Left cardiac atrium (tissue), 4 donors: ENCODE measurements at places on chromosomes 5 and 9. TPM values are rescaled to one million over a fixed set of nuclear protein-coding genes. Genes with fewer than 3 reads are reported as not detected.

Gene ADRA1B
- total RNA-seq, result 2.9 TPM

- no peak for DNase-seq
These were observed 511.2 kb downstream of the SEMA5A start for GRCh38 chr5:9034649-9035048.

DNA sequence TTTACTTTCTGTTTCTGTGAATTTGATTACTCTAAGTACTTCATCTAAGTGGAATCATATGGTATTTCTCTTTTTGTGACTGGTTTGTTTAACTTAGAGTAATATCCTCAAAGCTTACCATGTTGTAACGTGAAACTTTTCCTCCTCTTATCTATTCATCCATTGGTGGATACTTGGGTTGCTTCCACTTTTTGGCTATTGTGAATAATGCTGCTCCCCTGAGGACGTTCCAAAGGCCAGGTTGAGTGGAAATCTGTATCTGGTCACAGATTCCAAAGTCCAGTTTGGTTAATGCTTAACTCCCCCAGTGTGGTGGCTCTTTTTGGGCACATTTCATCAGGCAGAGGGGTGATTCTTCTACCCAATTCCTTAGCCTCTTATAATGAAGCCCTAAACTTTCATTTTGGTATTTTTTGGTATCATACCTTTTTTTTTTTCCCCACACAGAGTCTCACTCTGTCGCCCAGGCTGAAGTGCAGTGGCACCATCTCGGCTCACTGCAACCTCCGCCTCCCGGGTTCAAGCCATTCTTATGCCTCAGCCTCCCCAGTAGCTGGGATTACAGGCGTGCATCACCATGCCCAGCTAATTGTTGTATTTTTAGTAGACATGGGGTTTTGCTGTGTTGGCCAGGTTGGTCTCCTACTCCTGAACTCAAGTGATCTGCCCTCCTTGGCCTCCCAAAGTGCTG lies 65.4 kb downstream of the CMYA5 start:
- DNase-seq, result no peak

DNA sequence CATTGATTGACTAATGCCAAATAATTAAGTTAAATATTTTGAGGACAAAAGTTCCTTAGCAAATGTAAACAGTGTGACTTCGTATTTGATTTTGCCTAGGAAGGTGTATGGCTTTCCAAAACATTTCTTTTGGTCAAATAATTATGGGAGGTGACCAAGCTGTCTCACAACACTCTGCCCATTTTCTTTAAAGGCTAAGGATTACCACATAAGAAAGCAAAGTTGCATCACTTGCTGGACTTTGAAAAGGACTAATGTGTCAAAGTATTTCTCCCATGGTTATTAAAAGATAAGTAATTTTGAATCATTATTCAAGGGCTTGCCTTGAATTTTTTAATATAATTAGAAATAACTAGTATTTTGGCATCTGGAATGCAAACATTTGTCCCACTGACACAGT lies 74.7 kb downstream of the HAPLN1 start:
- no peak for DNase-seq

DNA sequence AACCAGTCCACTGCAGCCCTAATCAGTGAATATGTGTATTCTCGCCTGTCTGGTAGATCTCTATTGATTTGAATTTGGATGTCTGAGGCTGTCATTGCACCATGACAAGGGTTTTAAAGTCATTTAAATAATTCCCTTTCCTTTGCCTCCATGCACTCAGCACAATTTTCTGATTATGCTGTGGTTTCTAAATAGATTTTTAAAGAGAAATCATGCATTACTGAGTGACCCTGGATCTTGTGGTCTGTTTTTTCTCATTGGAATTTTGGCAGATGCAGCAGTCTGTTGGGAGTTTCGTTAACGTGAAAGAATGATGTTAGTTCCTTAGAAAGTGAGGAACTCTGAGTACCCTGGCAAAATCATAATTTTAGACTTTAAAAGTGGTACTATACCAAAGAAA lies 396.0 kb downstream of the LRRC70 start:
- no peak for DNase-seq

Gene PIK3R1
- 61.8 TPM for total RNA-seq

DNA sequence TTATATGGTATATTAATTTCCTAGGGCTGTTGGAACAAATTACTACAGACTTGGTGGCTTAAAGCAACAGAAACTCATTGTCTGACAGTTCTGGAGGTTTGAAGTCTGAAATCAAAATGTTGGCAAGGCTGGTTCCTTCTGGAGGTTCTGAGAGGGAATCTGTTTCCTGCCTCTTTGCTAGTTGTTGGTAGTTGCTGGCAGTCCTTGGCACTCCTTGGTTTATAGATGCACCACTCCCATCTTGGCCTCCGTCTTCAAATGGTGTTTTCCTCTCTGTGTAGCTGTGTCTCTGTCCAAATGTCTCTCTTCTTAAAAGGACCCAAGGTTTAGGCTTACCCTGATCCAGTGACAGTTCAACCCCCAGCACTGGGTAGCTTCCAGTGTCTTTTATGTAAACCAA lies 17.5 kb downstream of the MELK start:
- DNase-seq, result no peak

GRCh38 chr5:88398316-88398715 lies 129.7 kb upstream of the TMEM161B start:
- DNase-seq, result no peak

DNA sequence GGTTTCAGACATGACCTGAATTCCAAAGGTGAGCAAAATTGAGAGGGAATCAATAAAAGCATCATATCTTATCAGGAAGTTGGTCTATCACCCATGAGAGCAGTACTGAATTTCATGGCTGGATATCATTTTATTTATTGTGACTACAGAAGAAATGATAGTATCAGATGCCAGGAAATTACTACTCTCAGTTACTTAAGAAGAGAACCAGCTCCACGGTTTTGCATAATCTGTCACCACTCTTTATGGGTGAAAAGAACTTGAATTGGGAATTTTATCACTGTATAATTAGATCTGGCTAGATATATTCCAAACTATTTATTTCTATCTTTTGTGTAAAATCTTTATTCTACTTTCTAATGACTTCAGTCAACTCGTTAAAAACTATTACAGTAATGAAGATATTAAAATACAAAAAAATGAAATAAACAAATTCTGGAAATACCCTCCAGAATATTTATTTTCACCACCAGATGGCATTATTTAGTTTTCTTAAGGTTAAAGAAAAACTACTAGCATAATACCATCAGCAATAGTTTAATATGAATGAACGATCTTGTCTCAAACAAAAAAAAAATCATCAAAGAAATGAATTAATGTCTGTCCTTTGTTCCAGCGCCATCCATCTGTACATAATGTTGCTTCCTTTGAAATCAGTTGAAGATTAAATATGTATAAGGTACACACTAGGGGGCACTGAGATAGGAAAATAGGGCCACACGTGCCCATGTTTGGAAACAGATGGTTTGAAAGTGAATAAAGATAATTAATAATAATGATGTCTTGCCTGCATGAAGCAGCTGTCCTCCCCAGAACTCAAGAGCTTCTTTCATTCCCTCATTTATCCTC lies 84.7 kb upstream of the SLCO6A1 start:
- DNase-seq, result no peak

Gene KCNN2
- total RNA-seq, result 16.8 TPM

Gene TTC16
- 0.09 TPM for total RNA-seq

DNA sequence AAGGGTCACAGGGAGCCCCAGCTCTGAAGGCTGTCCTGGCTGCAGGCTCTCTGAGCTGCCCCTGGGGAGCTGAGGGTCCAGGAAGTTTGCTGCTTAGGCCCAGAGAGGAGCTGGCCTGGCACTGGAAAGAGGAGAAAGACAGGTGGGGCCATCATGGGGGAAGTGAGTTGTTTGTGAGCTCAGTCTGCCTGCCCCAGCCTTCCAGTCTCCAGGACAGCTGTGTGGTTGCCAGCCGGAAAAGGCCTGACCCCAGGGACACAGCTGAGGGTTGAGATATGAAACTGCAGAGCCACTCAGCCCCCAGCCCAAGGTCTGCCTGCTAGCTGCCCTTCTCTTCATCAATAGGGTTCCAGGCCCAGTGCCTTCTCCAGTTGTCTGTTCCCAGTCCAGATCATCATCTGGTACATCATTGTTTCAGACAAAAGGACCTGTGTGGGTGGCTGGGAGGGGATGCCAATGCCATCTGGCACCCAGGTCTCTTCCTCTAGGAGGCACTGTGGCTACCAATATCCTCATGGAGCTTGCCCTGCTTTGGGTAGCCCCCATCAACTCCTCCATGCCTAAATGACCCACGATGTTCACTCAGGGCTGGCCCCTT lies 4.3 kb upstream of the DDX41 start:
- DNase-seq, result peak; percentile 3

DNA sequence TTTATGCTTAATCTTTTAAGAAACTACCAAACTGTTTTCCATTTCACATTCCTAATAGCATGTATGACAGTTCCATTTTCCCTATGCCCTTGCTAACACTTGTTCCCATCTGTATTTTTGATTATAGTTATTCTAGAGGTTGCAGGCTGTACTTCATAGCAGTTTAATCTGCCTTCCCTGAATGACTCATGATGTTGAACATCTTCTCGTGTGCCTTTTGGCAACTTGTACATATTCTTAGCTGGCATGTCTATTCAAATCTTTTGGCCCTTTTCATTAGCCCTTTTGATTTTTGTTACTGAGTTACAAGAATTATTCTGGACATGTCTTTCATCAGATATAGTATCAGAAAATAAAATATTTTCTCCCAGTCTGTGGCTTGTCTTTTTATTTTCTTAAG lies 320.3 kb downstream of the DIRAS2 start:
- no peak for DNase-seq

Gene PCDHA9
- total RNA-seq, result 0.03 TPM

Gene ADCY2
- total RNA-seq, result 1.1 TPM

Gene TLX3
- not detected for total RNA-seq

- DNase-seq, result no peak
These were observed 30.2 kb upstream of the TNIP1 start for GRCh38 chr5:151110992-151111391.

DNA sequence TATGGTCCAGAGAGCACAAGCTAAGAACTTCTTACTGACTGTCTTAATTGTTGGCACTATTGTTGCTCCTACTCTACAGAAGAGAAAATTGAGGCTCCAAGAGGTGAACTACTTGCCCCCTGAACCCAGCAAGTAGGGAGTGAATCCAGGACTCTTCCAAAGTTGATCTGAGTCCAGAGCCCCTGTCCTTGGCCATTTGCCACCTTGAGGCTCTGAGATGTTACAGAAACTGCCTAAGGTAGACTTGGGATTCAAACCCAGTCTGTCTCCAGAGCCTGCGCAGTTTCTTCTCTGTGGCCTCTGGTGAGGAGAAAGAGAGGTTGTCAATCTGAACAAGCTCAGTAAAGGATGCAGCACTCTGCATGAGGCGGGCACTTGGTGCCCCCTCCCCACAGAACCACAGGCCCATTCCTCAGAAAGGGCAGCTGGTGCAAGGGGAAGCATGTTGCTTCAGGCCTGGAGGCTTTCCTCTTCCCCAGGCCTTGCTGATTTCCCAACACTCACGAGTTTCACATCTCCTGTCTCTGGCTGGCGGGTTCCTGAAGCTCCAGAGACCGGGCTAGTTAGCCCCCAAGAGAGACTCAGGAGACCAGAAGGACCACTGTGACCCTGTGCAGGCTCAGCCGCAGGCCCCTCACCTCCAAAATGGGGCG lies 2.9 kb upstream of the LCP2 start:
- no peak for DNase-seq

Gene SLC6A18
- total RNA-seq, result not detected

Gene FOXI1
- total RNA-seq, result not detected

GRCh38 chr5:113807427-113807991 lies 294.0 kb downstream of the YTHDC2 start:
- peak; percentile 18 for DNase-seq
